ENCODE measurements at places on chromosomes 12 and 14.

GRCh38 chr12:6096527-6096926, 27.9 kb downstream of the VWF start:
- no peak for DNase-seq

- DNase-seq: no peak
Measured at GRCh38 chr12:87315-87714, 20.7 kb downstream of the IQSEC3 start.

GRCh38 chr12:20212658-20213555, 155.4 kb upstream of the PDE3A start:
- peak; percentile 36 for DNase-seq

DNA sequence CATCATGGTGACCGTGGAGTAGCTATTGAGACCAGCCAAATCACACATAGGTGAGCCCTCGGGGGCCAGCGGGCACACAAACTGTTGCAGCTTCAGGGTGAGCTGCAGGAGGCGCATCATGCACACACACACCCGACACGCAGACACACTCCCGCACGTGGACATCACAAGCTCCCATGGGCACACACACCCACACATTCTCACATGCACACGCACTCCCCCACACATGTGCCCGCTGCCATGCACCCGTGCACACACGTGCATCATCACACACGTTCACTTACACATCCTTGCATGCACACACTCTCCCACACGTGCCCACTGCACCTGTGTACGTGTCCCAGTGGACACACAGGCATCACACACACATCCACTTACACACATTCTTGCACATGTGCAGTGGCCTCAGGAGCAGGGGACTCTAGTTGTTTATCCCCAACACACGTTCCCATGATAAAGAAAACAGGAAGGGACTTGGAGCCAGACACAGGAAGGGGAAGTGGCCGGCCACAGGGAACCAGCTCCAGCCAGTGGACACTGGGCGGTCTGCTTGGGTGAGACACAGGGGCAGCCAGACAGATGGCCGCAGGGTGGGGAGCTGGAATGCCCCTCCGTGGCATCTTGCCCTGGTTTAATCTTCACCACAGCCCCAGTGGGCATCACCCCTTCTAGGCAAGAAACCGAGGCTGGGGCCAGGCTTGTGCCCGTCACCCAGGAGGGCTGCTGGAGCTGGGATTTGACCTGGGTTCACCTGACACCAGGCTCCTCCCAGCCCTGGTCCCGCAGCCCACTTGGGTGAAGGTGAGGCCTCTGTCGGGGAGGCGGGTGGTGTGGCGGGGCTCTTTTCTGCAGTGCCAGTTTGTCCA, 49.7 kb downstream of the CYP46A1 start:
- no peak for DNase-seq

DNA sequence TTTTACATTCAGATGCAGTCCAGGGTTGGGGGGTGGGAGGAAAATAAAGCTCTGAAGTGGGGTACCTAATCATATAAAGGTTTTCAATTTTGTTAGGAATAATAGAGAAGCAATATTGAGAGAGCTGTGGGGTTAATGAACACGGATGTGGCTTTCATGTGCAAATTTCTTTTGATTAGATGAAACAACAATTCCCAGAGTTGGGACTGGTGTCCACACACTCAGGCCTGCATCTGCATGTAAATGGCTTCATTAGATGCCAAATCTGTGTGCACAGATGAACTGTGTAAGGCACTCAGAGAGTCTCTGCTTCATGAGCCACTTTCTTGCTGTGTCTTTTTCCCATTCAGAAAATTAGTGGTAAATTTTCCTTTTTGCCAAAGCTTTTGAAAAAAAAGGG, 377.1 kb upstream of the NOVA1 start:
- DNase-seq: no peak

DNA sequence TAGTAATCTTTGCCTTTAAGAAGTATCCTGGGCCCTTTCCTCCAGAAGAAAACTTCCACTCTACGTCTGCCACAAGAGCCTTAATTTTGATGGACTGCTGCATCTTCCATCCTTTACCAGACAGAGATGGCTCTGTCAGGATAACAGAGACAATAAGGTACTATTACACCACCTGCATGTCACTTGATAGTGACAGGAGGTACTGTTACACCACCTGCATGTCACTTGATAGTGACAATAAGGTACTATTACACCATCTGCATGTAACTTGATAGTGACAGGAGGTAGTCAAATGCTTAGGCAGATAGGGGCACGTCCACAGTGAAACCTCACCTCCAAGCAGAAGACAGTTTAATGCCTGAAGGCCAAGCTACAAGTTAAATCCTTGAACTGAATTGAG, 13.9 kb downstream of the OR6C74 start:
- no peak for DNase-seq

GRCh38 chr12:78797196-78797931, 67.2 kb upstream of the SYT1 start:
- no peak for DNase-seq

DNA sequence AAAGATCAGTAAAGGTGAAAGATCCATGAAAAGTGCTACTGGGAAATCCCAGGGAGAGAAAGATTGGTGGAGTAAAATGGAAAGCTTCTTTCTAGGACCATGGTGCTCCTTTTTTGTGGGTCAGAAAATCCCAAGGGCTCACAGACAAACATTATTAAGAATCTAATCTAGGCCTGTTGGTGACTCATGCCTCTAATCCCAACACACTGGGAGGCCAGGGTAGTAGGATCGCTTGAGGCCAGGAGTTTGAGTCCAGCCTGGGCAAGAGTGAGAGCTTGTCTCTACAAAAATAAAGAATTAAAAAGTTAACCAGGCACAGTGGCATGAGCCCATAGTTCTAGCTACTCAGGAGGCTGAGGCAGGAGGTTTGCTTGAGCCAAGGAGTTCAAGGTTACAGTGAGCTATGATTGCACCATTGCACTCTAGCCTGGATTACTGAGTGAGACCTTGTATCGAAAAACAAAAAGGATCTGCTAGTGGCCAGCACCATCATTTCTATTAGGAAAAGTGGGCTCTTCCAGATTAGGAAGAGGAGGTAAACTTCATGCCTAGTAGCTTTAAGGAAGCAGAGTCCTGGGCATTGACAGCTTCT, 43.0 kb downstream of the TXNRD1 start:
- DNase-seq: no peak

GRCh38 chr12:6167327-6168280, 32.6 kb upstream of the CD9 start:
- DNase-seq: no peak

GRCh38 chr12:70032076-70032475, 207.0 kb downstream of the MYRFL start:
- no peak for DNase-seq

DNA sequence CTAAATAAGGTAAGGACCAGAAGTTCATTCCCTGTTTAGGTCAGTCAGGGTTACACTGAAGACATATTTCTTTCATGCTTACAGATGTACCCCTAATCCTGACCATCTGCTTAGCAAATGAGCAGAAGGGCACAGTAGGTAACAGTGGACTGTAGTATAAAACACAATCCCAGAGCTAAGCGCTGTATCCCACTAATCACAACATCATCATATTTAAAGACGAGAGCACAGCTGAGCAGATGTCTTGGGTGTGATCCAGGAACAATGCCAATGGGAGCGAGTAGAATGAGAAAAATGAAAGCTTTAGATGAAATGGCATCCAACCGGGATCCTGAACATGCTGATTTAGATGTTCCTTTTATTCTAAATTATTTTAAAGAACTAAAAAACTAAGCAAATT, 213.4 kb downstream of the CCER1 start:
- no peak for DNase-seq

GRCh38 chr12:104586351-104586919, 129.7 kb downstream of the CHST11 start:
- no peak for DNase-seq

GRCh38 chr12:116299665-116300328, 22.3 kb upstream of the MED13L start:
- no peak for DNase-seq
